ENCODE measurements at places on chromosomes 5 and 9.

DNA sequence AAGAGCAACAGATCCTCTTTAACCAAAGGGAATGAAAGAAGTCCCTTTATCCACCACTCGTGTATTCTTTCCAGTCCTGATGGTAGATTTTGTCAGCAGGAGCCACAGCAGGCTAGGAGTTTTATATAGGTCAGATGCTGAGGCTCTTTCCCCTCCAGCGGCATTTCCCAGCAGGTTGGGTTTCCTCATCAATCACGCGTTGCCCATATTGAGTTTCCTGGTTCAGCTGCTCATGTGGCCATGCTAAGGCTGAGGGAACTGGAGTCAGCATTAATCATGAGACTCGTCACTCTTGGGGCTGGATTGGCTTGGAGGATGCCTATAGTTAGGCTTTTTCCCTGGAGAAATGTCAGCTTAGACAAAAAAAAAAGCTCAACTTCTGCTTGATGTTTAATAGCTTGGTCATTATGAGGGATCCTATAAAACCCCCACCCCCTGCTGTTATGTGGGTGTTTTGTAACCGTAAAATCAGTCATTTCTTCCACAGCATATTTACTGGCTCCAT is 193.4 kb upstream of the GAS1 start:
- DNase-seq = no peak

DNA sequence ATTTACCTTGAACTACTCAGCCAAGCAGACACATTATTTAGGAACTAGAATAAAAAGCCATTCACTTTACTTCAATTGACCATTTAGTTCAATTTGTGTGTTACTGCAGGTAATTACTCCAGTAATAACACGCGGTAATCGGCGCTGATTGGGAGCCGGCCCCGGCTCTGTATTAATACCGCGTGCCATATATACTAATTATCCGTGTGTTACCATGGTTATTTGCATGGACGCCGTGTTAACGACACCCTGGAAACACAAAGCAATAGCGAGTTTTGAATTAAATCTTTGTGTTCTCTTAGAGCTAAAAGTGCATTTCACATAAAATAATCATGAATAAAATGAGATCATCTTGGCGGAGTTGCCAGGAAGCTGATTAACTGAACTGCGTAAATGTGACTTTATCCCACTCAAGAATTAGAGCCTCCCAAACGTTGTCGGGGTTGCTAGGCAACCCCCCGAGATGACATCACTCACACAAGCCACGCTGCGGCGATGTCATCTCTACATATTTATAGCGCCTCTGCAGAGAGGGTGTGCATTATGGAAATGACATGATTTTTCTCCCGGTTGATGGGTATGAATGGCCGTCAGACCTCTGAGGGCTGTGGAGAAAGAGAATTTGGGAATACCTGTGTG is 41.4 kb upstream of the RNU6ATAC start:
- DNase-seq = peak; percentile 30

DNA sequence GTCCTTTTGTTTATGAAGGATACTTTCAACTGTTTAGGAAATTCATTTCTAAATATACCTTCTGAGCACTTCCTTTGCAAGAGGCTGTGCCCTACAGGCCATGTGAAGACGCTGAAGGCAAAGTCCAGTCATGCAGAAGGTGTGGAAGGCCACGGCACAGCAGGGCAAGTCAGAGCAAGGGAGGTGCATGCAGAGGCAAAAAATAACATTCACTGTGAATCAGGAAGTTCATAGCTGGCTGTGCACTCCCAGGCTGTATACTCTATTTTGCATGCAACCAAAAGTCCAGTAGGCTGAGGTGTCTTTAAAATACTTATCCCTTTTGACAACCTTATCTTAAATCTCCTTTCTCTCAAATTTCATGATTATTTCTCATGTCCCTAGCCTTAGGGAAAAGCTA is 50.3 kb downstream of the GNAQ start:
- DNase-seq = no peak

- no peak for DNase-seq
Observed at GRCh38 chr9:128787659-128788058, 606 bp downstream of the TBC1D13 start.

GRCh38 chr5:168897387-168898122 is 318.4 kb upstream of the PANK3 start:
- no peak for DNase-seq

- DNase-seq = no peak
Observed at GRCh38 chr9:90301277-90301653, 341.4 kb downstream of the DIRAS2 start.

DNA sequence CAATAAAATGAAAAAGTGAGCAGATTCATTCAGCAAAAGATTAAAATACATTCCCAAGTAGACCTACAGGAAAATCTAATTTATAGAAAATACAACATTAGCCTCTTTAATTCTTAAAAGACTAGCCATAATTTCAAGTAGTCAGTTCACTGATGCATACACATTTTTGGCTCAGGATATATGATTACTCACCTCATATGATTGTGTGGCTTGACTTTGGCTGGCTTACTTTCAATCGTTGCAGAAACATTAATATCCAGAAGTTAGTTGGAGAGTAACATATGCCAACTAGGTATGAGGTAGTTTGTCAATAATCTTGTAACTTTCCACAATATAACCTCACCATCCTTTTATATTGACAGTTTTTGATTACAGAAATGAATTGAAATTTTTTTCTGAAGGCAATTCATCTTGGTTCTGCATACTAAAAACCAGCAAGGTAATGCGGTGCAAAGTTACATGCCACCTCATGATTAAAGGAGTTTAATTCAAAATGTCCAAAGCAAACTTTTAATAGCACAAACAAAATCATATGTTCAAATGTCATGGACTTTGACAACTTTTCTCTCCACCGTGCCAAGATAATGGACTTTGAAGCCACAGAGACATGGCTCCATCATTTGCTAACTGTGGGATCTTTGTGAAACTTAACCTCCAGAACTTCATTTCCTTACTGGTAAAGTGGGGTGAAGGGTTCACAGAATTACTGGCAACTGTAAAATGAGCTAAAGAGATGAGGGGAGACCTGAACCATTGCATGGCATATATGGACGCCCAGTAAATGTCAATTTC is 76.6 kb upstream of the PAM start:
- DNase-seq = no peak

DNA sequence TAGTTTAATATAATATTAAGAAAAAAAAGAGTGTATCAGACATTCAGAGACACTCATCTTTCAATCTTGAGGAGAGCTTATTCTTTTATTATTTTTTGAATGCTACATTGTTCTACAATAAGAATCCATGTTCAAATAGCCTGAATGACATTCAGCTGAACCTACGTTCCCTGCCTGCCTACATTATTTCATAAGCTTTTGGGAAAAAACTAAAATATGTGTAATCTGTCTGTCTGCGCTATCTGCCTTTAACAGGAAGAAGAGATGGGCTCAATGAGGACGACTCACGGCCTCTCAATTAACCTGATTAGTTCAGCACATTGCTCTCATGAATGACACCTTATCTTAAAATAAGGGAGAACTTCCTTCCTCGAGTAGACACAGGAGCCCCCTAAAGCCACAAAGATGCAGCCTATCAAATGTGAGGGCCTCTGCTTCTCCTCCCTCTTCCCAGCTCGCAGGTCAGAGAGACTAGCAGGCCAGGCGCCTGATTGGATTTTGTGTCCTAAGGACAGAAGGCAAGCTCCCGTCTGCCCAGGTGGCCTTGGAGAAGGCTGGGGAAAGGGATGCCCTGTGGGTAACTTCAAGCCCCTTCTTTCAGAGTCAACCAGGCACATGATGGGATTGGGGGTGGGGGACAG is 37.8 kb downstream of the EBF1 start:
- DNase-seq = no peak
